Endodermal cell (in vitro differentiated cells): ENCODE measurements at places on chromosomes 7 and 10. TPM values are rescaled to one million over a fixed set of nuclear protein-coding genes. Genes with fewer than 3 reads are reported as not detected.

DNA sequence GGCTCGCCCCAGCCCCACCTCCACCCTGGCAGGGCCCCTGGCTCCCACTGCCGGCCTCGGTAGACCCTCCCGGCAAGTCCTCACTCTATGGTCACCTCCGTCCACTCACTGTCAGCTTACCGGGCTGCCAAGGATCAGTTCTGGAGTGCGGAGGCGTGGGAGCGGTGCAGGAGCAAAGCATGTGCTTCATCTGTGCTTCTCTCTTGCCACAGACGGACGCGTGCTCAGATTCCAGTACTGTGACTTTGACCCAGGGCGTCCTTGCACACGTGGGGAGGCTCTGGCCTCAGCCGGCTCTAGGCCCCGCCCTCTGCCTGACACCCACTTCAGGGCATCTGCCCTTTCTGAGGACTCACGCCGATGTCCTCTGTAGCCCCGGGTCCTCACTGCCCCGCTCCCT, 547.5 kb upstream of the FOXK1 start:
- no peak overlapping the region for H3K4me3 ChIP-seq
- DNase-seq = no peak
- no peak overlapping the region for H3K27ac ChIP-seq
- H3K27me3 ChIP-seq = no peaks in the 10 kb centered on the region

DNA sequence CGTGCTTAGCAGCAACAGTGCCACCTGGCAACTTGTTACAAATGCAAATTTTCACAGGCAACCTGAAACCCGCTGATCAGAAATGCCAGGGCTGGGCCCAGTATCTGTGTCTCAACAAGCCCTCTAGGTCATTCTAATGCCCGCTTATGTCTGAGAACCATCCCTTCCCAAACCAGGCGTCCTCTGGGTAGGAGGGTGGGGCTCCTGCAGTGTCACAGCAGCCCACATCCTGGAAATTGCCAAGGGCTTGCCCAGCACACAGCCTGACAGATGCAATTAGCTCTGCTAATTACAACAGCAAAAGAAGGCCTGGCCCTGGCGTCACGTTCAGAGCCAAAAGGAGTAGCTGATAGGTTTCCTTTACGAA, 15.9 kb downstream of the ITPRIP start:
- peaks cover 8% of the 10 kb centered on the region for H3K4me1 ChIP-seq
- H3K36me3 ChIP-seq = peaks cover 5% of the 10 kb centered on the region
- DNase-seq = peak; percentile 52
- no peaks in the 10 kb centered on the region for H3K27me3 ChIP-seq
- no peak overlapping the region for H3K4me3 ChIP-seq
- no peak overlapping the region for H3K27ac ChIP-seq

DNA sequence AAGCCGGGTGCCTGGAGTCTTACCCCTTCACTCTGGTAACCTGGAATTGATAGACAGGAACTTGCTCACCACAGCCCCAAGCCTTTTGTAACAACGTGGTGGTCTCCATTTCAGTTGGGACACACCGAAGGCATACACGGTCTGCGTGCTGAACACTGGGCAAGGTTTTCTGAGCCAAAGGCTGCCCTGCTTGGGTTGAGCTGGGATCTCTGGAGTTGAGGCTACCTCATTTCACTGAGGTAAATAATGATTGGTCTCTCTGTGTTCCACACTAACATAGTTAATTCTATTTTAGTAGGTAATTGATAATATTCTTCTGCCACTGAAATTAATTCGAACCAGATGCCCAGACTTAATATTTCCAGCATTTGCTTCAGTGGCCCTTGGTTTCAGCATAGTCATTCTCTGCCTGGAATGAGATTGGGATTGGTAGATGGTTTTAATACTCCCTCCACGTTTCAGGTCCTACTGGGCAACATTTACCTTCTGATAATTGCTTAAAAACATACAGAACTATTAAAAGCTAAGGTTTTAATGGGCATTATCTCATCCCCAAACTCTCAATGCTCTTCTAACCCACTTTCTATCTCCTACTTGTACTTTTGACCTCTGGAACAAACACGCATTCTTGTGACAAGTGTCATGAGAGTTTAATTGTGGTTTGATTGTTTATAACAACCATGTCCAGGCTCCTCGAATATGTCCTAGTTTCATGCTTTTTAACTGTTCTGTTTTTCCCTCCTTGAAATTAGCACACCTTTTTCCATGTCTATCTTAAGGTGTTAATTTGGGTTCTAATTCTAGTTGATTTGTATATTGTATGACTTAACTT, 202.3 kb upstream of the KLF6 start:
- no peak overlapping the region for H3K4me3 ChIP-seq
- H3K27me3 ChIP-seq = no peaks in the 10 kb centered on the region
- no peaks in the 10 kb centered on the region for H3K36me3 ChIP-seq
- H3K4me1 ChIP-seq = no peaks in the 10 kb centered on the region
- DNase-seq = no peak

DNA sequence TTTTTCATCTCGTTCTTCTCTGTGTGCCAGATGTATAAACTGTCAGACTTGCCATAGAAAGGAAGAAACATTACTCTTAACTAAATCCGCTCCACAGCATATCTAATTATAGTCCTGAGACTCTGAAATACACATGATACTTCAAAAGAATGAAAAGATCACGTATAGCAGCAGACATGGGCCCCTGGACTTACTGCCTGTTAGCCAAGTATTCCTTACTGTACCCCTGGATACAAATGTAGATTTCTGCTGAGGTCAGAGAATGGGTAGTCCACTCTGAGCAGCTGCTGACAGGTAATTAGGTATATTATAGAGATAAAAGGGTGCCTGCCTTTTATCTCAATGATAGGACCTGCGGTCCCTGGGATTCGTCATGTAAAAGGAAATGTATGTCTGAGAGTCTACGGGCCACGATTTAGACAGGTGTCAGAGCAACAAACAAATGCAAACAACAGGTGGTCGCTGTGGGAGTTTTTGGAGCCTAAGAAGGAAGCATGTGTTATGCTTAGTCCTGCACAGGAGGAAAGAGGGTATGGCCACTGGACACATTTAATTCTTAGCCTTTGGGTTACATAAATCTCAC, 69.4 kb downstream of the VOPP1 start:
- no peak for DNase-seq
- H3K4me3 ChIP-seq = no peak overlapping the region
- no peaks in the 10 kb centered on the region for H3K4me1 ChIP-seq
- no peaks in the 10 kb centered on the region for H3K27me3 ChIP-seq

DNA sequence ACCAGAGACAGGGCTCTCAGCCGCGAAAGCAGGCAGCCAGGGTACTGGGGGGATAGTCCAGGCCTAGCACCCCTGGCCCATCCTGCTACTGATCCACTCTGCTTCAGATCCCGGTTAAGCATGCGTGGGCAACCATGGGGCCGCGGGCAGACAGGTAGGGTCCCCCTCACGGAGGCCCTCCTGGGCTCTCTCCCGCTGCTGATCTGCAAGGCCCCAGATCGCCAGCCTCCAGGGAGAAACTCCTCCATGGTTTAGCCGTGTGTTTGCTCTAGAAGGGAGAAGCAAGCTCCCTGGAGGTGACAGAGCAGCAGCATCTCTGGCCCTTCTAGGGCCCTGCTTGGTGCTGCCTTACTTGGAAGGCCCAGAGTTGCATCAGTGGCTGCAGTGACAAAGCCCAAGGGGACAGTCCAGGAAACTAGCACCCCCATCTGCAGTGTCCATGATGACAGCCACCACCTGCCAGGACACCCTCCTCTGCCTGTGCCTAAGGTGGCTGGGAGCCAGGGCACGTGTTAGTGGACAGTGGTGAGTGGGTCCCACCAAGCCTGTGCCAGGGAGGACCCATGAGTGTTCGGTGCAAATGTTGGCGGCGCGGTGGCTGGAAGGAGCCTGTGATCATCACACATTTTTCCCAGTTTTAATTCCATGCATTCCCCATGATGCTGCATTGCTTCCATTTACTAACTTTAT, 29.2 kb downstream of the CALML5 start:
- H3K27ac ChIP-seq = no peak overlapping the region
- peaks cover 12% of the 10 kb centered on the region for H3K4me1 ChIP-seq
- H3K4me3 ChIP-seq = no peak overlapping the region
- no peaks in the 10 kb centered on the region for H3K36me3 ChIP-seq
- no peak for DNase-seq
- H3K27me3 ChIP-seq = no peaks in the 10 kb centered on the region

GRCh38 chr10:69498711-69499471, 47.6 kb downstream of the TSPAN15 start:
- peak; percentile 24 for DNase-seq
- no peak overlapping the region for H3K4me3 ChIP-seq
- peaks cover 4% of the 10 kb centered on the region for H3K4me1 ChIP-seq

DNA sequence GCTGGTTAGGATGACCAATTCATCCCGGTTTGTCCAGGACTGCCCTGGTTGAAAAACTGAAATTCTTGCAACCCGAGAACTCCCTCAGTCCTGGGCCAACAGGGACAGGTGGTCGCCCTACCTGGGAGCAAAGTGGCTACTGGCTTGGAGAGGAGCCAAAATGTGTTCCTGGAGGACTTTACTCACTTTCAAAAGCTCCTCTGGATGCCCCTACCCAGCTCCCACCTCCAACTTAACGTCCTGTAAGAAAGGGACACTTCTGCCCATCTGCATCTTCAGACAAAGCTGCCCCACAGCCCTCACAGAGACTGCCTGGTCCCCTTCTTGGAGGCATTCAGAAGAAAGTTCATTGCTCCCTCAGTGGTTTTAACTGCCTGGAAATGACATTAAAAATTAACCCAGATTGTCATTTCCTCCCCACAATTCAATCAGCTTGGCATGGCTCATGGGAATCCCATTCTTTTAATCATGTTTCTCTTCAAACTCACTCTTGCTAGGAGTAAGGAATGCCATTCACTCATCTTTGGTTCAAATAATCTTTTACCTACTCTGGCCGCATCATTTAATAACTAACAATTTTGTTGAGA, 24.0 kb upstream of the HSPA12A start:
- H3K4me3 ChIP-seq = no peak overlapping the region
- no peak overlapping the region for H3K27ac ChIP-seq
- DNase-seq = no peak
- H3K27me3 ChIP-seq = no peaks in the 10 kb centered on the region

DNA sequence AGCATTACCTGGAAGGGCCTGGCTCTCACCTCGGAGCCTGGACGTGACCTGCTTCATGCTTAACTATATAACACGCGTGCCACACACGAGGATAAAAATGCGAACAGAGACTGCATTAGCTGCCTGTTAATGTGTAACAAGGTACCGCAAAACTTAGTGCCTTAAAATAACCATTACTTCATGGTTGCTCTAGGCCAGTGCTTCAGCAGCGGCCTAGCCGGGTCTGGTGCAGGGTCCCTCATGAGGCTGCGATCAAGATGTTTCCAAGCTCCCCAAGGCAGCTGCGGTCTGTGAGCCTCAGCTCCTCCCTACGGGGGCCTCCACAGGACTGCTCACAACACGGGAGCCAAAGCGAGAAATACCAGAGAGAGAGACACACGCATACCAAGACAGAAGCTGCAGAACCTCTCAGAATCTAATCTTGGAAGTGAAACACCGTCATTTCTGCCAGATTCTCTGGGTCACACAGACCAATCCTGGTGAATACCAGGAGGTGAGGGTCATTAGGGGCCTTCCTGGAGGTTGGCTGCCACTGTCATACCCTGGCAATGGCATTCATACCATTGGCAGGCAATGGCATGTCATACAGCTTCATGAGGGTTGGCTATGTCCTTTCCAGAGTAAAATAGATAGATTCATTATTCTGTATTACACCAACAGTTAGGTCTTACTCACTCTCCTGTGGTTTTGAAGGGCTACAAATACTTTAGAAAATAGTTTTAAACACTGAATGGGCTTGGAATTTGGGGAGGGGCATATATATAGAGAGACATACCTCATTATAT, 94.5 kb downstream of the HIPK2 start:
- no peak overlapping the region for H3K4me3 ChIP-seq
- DNase-seq = no peak
- no peak overlapping the region for H3K27ac ChIP-seq
- peaks cover 15% of the 10 kb centered on the region for H3K4me1 ChIP-seq

- peaks cover 44% of the 10 kb centered on the region for H3K27me3 ChIP-seq
- peak overlapping the region; percentile 89 for H3K4me3 ChIP-seq
- H3K36me3 ChIP-seq = peaks cover 18% of the 10 kb centered on the region
- no peaks in the 10 kb centered on the region for H3K4me1 ChIP-seq
- peak; percentile 80 for DNase-seq
These were observed 687 bp upstream of the DKK1 start for GRCh38 chr10:52313256-52313932.

- peaks cover 16% of the 10 kb centered on the region for H3K4me1 ChIP-seq
- DNase-seq = no peak
- H3K4me3 ChIP-seq = peak overlapping the region; percentile 46
- H3K27ac ChIP-seq = no peak overlapping the region
- no peaks in the 10 kb centered on the region for H3K27me3 ChIP-seq
- no peaks in the 10 kb centered on the region for H3K36me3 ChIP-seq
These were observed 120.7 kb downstream of the SRPK2 start for GRCh38 chr7:105268056-105268455.

DNA sequence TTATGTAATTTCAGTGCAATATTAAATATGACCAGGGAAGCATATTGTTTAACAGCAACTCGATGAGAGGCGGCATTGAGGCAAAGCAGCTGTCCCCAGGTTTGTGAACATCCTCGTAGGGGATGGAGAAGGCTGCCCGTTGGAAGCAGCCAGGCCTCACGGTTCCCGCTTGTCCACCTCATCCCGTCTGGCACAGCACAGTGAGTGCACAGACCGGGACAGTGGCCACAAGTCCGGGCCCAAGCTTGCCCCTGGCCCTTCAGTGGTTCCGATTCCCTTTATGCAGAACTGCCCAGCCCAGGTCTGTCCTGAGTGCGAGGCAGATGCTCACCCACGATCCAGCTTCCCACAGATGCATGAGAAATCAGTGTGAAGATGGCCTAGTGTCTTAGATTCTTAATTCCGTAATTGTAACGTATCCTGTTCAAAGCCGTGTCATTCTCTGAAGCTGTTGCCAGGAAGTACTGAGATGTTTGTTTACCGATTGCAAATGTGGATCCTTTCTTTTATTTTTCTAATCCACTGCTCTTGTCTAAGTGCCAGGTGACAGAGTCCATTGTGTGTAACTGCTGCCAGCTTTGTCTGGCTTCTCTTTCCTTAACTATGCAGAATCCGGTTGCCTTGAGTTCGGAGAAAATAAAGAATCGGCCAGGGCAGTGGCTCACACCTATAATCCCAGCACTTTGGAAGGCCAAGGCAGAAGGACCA, 35.5 kb downstream of the PFKP start:
- DNase-seq = no peak
- H3K4me3 ChIP-seq = no peak overlapping the region
- no peaks in the 10 kb centered on the region for H3K4me1 ChIP-seq
- H3K27ac ChIP-seq = no peak overlapping the region
- no peaks in the 10 kb centered on the region for H3K27me3 ChIP-seq
- peaks cover 13% of the 10 kb centered on the region for H3K36me3 ChIP-seq

DNA sequence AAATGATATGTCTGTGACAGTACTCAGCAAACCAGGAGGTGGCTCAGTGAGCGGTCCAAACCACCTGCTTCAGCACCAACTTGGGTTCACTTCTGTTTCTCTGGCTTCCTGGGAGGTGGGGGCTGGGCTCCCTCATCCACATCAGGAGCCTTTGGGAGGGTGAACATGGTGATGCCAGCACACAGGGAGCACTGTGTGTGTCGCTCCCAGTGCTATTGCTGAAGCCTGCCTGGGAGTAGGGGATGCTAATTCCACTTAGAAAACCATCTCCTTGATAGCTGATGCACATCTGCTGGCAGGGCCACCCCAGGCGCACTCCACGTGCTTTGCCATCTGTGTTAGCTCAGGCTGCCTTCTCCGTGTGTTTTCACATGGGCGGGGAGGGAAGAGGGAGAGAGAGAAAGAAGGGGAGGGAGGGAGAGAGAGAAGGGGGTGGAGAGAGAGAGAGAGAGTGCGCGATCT, 58.0 kb downstream of the RAMP3 start:
- DNase-seq = peak; percentile 36
- H3K27ac ChIP-seq = no peak overlapping the region
- H3K4me3 ChIP-seq = no peak overlapping the region
- H3K27me3 ChIP-seq = no peaks in the 10 kb centered on the region
- H3K4me1 ChIP-seq = no peaks in the 10 kb centered on the region
- H3K36me3 ChIP-seq = no peaks in the 10 kb centered on the region

The CRHR2 gene
- total RNA-seq = not detected in 2 replicates

The LLCFC1 gene
- total RNA-seq = not detected in 2 replicates
